Skin of body (tissue), 3 donors: ENCODE measurements at places on chromosomes 2 and 18. TPM values are rescaled to one million over a fixed set of nuclear protein-coding genes. Genes with fewer than 3 reads are reported as not detected.

LOXHD1 gene
- total RNA-seq: 2.8 TPM

SERPINE2 gene
- 32.9 TPM for total RNA-seq

CIB4 gene
- not detected for total RNA-seq

ADAM23 gene
- 3.1 TPM for total RNA-seq
